NCI-H460 (cell line): ENCODE measurements at places on chromosomes 1 and 21. TPM values are rescaled to one million over a fixed set of nuclear protein-coding genes. Genes with fewer than 3 reads are reported as not detected.

- DNase-seq = no peak
Observed at GRCh38 chr1:169722779-169723178, 11.1 kb downstream of the SELE start.

- DNase-seq = no peak
Observed at GRCh38 chr1:220710333-220710732, 20.2 kb downstream of the C1orf115 start.

- peak; percentile 74 for DNase-seq
Observed at GRCh38 chr1:182446033-182446669, 3.8 kb upstream of the RGSL1 start.

ZNF678 gene
- total RNA-seq = 22.5 and 24.2 TPM in 2 replicates

KLHDC8A gene
- total RNA-seq = not detected in 2 replicates

LCE1E gene
- total RNA-seq = not detected in 2 replicates

PIGM gene
- total RNA-seq = 6.9 and 7.2 TPM in 2 replicates

SPRR2E gene
- total RNA-seq = not detected in 2 replicates
